ENCODE measurements at places on chromosomes 2 and 18. TPM values are rescaled to one million over a fixed set of nuclear protein-coding genes. Genes with fewer than 3 reads are reported as not detected.

ST8SIA5 gene
- total RNA-seq = not detected

UPP2 gene
- not detected for total RNA-seq

THSD7B gene
- not detected for total RNA-seq

SCN9A gene
- 4.8 TPM for total RNA-seq

ZNF804A gene
- not detected for total RNA-seq

TUBB8B gene
- not detected for total RNA-seq

OTX1 gene
- total RNA-seq = 1.8 TPM

TMEM169 gene
- total RNA-seq = 0.42 TPM

TUBA3D gene
- total RNA-seq = 0.59 TPM

ADNP2 gene
- 12.1 TPM for total RNA-seq

EGR4 gene
- 0.09 TPM for total RNA-seq

HOXD8 gene
- 4.8 TPM for total RNA-seq

LIMS4 gene
- 0.74 TPM for total RNA-seq

MALT1 gene
- 9.7 TPM for total RNA-seq
